ENCODE measurements at places on chromosomes 5 and 9.

DNA sequence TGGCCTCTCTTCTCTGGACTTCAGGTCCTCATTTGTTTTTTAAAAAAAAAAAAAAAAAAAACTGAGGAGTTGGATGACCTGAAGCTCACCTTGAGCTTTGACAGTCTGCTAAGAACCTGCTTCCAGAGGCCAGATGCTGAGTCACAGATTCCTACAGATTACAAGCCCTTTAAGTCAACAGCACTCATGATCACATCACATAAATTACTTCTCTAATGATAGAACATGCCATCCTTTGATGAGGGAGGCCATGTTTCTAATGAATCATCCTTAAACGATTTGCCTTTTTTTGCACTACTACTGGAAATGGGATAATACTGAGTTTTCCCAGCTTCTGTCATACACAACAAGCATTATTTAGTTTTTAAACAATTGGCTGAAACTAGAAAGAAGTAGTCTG is 34.2 kb upstream of the MYOT start:
- DNase-seq = no peak

GRCh38 chr5:132087176-132087575 is 13.6 kb downstream of the CSF2 start:
- DNase-seq = no peak

DNA sequence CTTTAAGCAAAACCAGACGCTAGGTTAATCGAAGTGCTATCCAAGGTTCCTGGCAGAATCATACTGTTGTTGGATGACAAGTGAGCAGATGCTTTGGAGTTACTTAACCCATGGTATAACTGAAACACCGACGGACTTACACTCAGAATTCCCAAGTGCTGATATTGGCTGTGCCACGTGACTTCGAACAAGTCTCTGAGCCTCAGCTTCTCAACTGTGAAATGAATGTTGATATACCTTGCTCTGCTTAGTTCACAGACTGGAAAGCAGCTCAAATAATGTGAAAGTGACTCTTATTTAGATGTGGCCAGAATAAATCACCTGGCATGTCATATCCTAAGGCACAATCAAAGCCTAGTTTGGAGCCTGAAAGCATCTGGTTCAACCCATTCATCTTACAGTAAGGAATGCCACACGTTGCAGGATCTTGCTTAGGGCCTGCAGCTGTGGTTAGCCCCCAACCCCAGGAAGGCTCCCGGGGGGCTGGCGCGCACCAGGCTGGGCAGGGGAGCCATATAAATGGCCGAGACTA is 759 bp downstream of the GEMIN5 start:
- DNase-seq = no peak

- DNase-seq = no peak
Measured at GRCh38 chr9:85453850-85454249, 287.9 kb downstream of the AGTPBP1 start.

GRCh38 chr5:132767150-132767549 is 9.9 kb downstream of the SEPTIN8 start:
- DNase-seq = no peak

- DNase-seq = no peak
Measured at GRCh38 chr5:96219580-96220281, 213.3 kb downstream of the PCSK1 start.

- no peak for DNase-seq
Measured at GRCh38 chr5:38546691-38547146, 9.7 kb downstream of the LIFR start.

- DNase-seq = no peak
Measured at GRCh38 chr9:34630402-34631154, 1.7 kb upstream of the ARID3C start.

GRCh38 chr5:149466457-149466972 is 84.7 kb downstream of the CSNK1A1 start:
- DNase-seq = no peak

GRCh38 chr5:54249210-54250028 is 61.0 kb downstream of the ARL15 start:
- DNase-seq = no peak

DNA sequence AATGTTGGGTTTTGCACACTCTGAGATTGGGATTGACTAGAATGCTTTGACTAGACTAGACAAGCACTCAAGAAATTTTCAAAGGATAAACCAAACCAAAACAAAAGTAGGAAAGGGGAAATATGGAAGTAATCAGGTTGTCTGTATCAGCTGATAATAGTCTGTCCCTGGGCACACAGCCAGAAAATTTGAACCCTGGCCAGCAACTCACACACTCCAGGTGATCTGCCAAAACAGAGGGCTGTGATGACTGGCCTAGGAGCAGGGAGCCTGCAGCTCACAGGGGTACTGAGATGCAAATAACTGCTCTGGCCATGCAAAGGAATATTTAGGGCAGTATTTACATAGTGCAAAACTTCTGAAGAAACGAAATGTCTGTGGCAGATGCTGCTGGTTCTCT is 112.3 kb upstream of the SMIM23 start:
- DNase-seq = no peak

GRCh38 chr5:134008266-134008749 is 3.5 kb upstream of the VDAC1 start:
- no peak for DNase-seq

DNA sequence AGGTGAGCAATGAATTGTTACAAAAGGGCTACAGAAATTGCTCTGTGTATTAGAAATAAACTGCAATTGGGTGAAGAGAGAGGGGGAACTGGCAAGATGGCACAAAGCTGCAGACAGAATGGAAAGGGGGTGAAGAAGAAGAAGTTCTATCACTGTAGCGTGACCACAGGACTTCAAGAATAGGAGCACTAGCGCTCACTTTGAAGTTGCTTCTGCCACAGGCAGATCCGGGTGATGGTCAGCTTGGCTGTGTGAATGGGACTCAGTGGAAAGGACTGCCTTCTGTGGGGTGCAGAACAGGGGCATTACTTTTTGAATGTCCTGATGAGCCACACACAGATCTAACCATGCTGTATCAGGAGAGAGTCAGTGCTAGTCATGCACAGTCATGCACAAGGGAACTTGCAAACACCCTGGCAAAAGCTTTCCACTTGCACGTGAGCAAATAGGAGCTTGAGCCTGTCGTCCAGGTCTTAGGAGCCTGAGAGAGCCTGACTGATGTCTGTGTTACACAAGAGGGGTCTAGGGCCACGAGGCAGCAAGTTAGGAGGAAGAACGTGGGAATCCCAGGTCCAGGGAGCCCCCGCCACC is 16.3 kb downstream of the IL5 start:
- DNase-seq = no peak

GRCh38 chr9:91253488-91253887 is 108.2 kb downstream of the AUH start:
- no peak for DNase-seq

- no peak for DNase-seq
Measured at GRCh38 chr9:127965953-127966352, 14.8 kb downstream of the EEIG1 start.

DNA sequence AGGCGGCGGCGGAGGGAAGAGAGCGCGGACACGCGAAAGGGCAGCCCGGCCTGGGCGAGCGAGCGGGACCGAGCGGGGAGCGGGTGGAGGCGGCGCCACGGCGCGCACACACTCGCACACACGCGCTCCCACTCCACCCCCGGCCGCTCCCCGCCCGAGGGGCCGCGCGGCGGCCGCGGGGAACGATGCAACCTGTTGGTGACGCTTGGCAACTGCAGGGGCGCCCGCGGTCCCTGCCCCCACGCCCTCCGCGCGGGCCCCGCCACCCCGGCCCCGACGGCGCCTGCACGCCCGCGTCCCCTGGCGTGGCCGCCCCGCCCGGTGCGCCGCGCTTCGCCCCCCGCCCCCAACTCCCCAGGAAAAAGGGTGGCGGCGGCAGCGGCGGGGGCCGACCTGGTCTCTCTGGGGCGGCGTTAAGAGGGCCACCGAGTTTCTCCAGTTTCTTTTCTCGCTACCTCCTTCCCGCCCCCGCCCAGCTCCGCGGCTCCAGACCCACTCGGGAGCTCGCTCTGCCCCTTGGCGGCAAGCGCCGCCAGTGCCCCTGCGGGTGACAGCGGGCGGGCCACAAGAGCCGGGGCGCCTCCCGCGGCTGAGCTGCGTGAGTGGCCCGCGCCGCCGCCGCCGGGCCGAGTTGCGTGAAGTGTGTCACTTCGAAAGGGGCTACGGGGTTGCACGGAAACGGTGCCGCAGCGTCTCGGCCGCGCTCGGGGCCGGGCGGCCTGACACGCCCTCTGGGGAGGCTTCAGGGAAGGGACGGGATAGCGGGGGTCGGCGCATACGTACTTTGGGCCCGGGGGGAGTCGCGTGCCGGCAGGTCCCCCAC is at the start of gene NR3C1:
Gene NR3C1 (minus strand): TSS at position 94 of the 823 bp plus-strand sequence. CDS start 2,847 bp downstream, outside the sequence.
- no peak for DNase-seq

GRCh38 chr5:84274585-84275468 is 109.9 kb downstream of the EDIL3 start:
- DNase-seq = peak; percentile 23

- no peak for DNase-seq
Measured at GRCh38 chr5:32638309-32638708, 53.0 kb downstream of the SUB1 start.

GRCh38 chr5:123440456-123441181 is 17.4 kb upstream of the CEP120 start:
- DNase-seq = no peak

DNA sequence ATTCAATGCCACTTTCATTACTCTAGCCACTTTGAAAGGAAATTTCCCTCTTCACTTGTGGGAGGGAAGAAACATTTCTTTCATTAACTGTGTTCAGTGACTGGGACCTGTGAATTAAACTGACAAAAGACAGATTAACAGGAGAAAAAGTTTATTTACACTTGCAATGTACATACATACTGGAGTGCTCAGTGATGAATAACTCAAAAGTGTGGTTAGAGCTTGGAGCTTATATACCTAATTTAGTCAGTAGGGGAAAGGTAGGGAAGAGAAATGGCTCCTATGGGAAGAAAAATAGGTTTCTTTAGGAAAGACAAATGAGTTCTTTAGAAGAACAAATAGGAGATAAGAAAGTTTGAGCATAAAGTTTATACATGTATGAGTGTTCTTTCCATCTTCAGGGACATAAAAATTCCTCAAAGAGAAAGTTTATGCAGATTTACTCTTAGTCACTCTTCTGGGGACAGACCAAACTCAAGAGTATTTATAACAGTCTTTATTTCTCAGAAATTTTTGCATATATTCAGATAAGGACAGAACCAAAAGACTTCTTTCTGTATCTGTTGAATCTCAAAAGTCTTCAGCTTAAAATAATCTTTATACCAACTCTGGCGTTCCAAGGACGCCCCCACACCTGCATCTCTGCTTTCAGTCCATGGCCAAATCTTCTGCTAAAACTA is 120.0 kb upstream of the RAI14 start:
- DNase-seq = no peak
